Adrenal gland (tissue), 19 donors: ENCODE measurements at places on chromosomes 13 and 19. TPM values are rescaled to one million over a fixed set of nuclear protein-coding genes. Genes with fewer than 3 reads are reported as not detected.

DNA sequence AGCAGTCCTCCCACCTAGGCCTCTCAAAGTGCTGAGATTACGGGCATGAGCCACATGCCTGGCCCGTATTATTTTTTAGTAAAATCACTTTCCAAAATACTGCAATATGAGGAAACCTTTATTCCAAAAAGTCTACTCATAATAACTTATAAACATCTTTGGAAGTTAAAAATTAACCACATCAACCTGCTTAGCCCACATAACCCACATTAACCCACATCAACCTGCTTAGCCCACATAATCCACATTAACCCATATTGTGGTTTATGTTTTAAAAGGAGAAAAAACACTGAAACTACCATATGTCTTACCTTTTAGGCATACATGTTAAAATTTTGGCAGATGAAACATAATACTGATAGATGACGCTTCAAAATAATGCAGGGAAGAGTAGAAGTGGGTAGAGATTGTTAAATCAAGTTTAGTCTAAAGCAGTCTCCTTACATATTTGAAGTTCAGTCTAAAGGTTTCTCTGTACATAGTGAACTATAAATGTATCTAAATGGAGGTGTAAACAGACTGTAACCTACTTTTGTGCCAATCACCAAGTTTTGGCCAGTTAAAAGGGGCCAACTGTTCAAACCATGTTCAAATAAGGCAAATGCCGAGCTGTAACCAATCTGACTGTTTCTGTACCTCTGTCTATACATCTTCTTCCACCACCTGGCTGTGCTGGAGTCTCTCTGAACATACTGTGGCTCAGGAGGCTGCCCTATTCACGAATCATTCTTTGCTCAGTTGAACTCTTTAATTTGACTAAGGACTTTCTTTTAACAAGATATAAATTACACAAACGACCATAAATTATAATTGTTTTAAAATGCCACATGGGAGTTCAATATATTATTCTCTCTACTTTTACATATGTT is 14.5 kb downstream of the KPNA3 start:
- DNase-seq: no peak

The TEX26 gene
- total RNA-seq: not detected

The UBA52 gene
- 884 TPM for total RNA-seq

The CRB3 gene
- not detected for total RNA-seq

- DNase-seq: no peak
Observed at GRCh38 chr13:42189061-42189460, 82.9 kb upstream of the AKAP11 start.

DNA sequence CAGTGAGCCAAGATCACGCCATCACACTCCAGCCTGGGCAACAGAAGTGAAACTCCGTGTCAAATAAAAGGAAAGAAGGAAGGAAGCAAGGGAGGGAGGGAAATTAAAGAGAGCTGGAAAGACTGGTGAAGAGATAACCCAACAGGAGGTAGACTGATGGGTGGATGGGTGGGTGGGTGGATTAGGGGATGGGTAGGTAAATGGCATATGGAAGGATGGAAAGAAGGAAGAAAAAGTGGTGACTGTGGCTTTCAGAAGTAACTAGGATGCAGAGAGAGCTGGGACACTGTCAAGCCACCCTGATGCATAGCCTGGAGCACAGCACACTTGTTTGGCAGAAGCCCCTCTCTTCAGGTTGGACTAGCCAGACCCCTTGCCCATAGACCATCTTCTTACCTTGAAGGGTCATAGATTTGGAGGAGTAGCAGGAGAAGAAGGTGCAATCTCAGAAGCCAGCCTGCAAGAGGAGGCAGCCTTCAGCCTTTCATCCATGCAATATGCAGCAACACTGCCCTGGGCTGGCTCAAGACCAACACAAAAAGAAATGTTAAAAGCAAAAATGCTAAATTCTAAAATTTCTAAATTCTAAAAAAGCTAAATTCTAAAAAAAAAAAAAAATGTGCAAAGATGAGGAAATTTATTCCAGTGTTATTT is 5.1 kb downstream of the IQCN start:
- DNase-seq: no peak

The METTL21C gene
- total RNA-seq: not detected
